ENCODE measurements at places on chromosomes 11 and 22. TPM values are rescaled to one million over a fixed set of nuclear protein-coding genes. Genes with fewer than 3 reads are reported as not detected.

TRIM77 gene
- not detected for total RNA-seq

DNA sequence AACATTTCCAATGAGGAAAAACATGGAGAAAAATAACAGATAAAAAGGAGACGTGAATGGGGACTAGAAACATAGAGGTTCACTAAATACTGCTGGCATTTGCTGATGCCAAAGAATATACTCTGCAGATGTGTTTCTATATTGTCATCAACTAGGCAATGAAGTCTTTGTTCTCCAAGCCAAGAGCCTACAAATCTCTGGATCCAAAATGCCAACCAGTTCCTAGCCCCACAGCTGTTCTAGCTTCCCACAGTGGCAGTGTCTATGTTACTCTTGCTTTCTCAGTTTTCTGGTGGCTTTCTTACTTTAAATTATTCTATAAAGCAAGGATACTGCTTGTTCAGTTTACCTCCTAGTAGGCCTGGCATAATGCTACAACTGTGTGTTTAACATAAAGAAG, 977.9 kb upstream of the CCDC90B start:
- DNase-seq, result no peak

GRCh38 chr11:82832983-82833382, 67.2 kb downstream of the PRCP start:
- no peak for DNase-seq

GRCh38 chr11:78227921-78228320, 39.2 kb downstream of the USP35 start:
- DNase-seq, result no peak

DNA sequence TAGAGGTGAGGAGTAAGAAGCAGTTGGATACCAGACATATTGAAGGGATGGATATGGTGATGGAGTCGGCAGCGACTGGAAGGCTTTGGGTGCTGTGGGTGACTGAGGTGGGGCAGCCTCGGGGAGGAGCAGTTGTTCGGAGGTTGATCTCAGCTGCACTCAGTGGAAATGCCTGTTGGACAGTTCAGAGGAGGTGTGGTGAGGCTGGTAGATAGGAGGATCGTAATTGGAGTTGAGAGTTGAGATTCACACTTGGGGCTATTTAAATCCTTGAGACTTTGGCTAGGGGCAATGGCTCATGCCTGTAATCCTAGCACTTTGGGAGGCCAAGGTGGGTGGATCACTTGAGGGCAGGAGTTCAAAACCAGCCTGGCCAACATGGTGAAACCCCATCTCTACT, 6.9 kb downstream of the OTUB1 start:
- no peak for DNase-seq

DNA sequence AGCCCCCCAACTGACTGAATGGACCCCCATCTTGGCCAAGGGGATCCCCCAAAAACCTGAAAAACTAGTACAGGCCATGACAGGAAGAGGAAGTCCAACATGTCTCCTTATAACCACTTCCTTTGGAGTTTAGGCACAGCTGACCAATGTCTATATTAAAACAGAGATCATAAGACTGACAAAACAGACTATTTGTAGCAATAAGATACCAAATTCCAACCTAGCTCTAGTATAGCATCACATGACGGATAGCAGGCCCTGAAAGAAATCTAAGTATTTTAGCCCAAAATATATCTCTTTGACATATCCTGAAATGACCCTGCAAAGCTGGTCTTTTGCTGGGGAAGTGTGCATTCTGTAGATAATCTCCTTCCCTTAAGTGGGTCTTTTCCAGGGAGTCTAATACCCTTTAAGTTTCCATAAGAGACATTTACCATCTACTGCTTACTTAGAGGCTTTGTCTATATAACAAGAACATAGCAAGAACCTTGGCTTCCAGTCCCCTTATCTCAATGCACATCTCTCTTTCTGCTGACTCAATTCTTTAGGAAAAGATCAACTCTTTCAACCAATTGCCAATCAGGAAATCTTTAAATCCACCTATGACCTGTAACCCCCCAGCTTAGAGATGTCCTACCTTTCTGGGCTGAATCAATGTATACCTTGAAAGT, 34.9 kb upstream of the ACER3 start:
- no peak for DNase-seq

DNA sequence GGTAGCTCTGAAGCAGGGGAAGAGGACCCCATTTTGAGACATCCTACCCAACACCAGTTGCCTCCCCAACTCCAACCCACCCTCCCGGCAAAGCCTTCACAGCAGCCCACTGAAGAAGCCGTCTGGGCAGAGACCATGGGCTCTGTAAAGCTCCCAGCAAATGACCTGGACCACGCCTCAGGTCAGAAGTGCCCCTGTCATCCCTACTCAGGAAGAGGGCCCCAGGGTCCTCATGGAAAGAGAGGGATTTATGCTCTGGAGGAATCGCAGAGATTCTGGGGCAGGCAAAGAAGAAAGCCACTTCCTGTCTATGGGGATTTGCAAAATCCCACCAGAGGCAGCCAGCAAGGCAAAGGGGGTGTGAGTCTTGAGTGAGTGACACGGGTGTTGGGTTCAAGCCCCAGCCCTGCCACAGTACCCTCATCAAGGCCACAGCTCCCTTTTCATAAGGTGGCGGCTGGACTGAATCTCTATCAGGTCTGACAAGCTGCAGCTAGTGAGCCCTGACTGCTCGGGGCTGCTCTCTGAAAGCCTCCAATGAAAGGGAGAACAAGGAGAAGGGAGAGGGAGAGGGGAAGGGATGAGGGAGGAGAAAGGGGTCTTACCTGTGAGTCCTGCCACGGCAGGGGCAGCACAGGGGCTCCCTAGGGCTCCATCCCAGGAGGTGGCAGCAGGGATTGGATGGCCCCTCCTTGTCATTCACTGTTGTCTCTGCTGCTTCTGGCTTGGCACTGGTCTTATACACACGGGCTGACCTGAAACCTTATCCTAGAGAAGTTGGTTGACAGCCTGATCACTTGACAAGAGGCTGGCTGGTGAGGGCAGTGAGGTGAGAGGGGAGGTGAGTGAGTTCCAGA, at the start of gene UCP3:
UCP3 (minus strand) TSS at position 713 of the 857 bp plus-strand sequence. CDS start 2,043 bp downstream, outside the sequence.
- no peak for DNase-seq

GRCh38 chr11:13210424-13210823, 67.2 kb upstream of the BMAL1 start:
- DNase-seq, result peak; percentile 62

GRCh38 chr11:44542372-44542771, 23.1 kb upstream of the CD82 start:
- no peak for DNase-seq

- DNase-seq, result no peak
These were observed 5.0 kb downstream of the DPF2 start for GRCh38 chr11:65338676-65339075.

All from WTC11 (cell line).